H4 (cell line): ENCODE measurements at places on chromosomes 7 and 10. TPM values are rescaled to one million over a fixed set of nuclear protein-coding genes. Genes with fewer than 3 reads are reported as not detected.

DNA sequence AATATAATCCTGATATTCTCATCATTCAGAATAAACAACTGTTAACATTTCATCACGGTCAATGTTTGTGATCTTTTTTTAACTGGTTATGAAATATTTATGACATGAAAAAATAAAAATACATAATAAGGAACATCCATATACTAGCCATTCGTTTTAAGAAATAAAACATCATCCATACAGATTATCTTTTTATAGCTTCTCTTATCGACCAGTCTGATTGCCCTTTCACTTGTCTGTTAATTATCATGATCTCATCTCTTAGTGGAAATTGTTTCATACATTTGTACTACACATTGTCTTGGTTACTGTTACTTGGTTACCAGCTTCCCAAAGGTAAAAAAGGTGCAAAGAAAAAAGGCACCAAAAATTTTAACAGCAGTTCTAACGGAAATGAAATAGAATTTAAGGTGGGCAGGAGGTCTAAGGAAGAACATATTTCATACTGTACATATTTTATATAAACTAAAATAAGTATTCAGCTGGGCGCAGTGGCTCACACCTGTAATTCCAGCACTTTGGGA lies 8.4 kb downstream of the ARHGAP21 start:
- DNase-seq = no peak

The EPDR1 gene
- total RNA-seq = 224 and 226 TPM in 2 replicates

DNA sequence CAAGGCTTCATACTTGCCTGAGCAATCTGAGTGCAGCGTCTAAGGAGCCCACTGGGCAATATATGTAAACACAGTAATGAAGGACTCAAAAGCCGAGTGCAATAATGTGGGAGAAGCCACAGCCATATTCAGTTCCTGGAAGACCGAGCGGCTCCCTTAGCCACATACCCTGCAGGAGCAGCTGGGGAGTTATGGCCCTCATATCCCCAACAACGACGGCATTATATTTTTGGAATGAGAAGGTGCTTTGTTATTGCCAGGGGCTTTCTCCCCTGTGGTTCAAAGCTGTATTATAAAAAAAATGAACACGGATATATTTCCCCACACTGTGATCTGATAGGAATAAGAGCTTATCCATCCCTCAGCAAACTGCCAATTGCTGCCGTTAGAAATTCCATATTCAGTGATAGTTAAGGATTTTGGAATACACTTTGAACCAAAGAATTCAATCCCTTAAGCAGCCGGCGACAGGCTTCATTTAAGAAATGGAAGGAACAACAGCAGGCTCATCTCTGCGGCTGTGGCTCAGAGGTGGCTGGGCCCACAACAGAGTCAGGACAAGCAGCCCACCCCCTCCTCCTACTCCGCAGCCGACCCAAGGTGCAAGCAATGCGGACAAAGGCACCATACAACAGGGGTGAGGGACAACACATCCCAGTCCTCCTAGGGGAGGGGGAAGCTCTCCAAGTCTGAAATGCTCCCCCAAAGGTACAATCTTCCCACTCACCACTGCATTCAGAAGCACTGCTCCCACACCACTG lies 77.2 kb downstream of the TNS3 start:
- no peak for DNase-seq

DNA sequence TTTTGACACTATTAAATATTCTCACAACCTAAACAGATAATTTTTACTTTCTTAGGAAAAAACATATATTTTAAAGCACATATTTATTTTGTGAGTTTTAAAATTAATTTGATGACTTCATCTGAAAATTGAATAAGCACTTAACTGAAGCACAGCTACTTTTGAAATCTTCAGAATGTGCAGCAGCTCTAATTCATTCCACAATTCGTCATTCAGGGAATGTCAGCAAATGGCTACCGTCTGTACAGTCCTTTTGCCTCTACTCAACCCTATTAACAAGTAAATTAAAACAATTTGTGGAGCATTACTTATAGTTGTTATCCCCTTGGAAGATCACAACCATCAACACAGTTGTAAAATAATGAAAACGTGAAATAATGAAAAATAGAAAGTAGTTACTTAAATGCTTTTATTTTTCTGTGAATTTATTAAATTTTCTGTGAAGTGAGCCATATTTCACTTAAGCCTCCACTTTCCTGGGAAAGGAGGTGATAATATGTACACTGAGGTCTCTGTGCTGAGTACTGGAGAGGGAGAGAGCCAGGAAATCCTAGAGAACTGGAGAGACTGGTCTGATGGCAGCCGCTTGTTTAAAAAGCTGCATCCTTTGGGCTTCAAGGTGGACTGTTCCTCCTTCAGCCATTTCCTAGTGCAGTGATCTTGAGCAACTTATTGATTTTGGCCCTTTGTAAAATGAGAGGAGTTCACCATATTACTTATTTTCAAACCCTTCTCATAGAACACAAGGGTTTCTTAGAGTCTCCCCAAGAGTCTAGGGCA lies 70.6 kb downstream of the REEP3 start:
- no peak for DNase-seq

The SPDYE11 gene
- not detected in 2 replicates for total RNA-seq

DNA sequence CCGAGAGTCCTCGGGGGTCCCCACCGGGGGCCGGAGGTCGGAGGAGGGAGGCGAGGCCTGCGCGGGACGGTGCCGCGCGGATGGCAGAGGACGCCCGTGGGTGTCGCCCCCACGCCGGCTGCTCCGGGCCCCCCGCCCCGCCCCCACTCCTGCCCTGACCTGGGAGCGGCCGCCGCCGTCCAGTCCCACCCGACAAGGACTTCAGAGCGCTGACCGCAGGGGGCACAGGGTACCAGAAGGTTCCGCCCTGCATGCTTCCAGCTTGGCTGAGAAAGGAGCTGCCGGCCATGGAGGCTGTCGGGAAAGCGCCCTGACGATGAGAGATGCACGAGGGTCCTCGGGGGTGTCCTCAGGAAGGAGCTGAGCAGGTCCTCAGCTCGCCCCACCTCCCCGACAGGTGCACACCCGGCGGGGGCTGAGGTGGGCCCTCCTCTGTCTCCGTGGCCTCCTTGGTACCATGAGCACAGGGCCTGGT lies 57.0 kb upstream of the DNAJB6 start:
- DNase-seq = no peak

The FAM131B gene
- total RNA-seq = 2.0 and 3.1 TPM in 2 replicates

The MYO1G gene
- total RNA-seq = not detected in 2 replicates

The IMPDH1 gene
- total RNA-seq = 46.7 and 56.6 TPM in 2 replicates

- DNase-seq = no peak
Measured at GRCh38 chr7:120783721-120784120, 74.2 kb downstream of the TSPAN12 start.

GRCh38 chr10:128483216-128483615 lies 357.0 kb upstream of the MKI67 start:
- no peak for DNase-seq

DNA sequence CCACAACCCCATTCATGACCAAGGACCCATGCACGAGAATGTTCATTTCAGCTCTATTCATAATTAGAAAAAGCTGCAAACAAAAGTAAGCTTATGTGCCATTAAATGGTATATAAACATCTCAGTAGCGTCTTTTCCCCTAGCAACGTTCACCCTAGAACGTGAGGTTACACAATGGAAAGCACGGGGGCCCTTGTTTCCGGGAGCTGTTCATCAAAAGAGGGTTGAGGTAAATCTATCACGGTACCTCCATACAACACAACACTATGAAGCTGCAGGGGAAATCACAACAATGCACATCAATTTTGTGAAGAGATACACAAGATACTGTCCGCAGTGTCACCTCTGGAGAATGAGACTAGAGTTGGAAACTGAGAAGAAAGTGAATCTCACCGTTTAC lies 80.9 kb upstream of the DDC start:
- DNase-seq = no peak

GRCh38 chr10:117938104-117938503 lies 108.6 kb downstream of the RAB11FIP2 start:
- DNase-seq = no peak

The MRLN gene
- total RNA-seq = not detected in 2 replicates

The DPP6 gene
- total RNA-seq = 0.06 TPM in 1 of 2 replicates, not detected in the other

The ITGA8 gene
- 9.2 and 17.2 TPM in 2 replicates for total RNA-seq

The RBP3 gene
- total RNA-seq = not detected in 2 replicates

- no peak for DNase-seq
Measured at GRCh38 chr7:100552532-100552931, 13.5 kb downstream of the AGFG2 start.

The ZNF503 gene
- total RNA-seq = 3.4 and 3.7 TPM in 2 replicates

DNA sequence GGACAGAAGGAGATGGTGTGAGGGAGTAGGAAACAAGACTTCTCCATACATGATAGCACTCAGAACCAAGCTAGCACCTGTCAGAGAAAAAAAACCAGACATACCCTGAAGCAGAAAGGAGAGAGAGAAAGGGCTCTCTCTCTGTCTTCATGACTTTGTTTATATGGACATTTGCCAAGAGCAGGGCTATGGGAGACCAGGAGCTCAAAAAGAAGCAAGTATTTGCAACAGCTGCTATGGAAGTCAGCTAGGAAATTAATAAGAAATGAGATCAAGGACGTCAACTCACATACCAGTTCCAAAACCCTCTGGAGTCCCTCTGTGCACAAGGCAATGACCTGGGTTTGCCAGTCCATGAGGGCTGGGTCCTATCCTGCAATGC lies 111.6 kb downstream of the SGMS1 start:
- DNase-seq = no peak

The SPDYE5 gene
- total RNA-seq = not detected in 2 replicates

The CYP2C9 gene
- not detected in 2 replicates for total RNA-seq

The MMRN2 gene
- 0.12 and 1.8 TPM in 2 replicates for total RNA-seq

DNA sequence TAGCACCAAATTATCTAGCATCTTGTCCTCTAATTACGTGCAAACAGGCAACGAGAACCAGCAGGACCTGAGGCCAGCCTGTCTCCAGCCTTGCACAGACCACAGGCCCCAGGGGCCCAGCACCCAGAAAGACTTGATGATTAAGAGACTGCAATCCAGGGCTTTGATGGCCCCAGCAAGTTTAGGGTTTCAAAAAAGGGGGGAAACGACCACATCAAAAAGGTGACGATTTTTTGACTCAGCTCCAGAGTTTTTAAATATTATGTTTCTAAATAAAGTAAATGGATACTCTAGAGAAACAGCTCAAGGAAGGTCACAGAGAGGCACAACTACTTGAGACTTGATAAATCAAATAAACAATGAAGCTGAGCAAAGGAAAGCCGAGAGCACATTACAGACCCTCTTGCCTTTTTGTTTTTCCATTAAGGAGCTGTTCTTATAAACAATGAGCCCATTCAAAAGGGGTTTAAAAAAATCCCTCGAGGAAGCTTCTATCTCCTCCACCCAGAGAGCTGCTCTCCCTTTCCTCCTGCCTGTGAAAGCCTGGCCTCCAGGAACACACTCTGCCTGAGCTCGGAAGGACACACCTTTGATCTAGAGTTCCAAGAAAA lies 44.1 kb downstream of the GLI3 start:
- peak; percentile 85 for DNase-seq

The MYOZ1 gene
- total RNA-seq = 0.33 TPM in 1 of 2 replicates, not detected in the other

GRCh38 chr7:120395526-120396019 lies 122.6 kb downstream of the KCND2 start:
- DNase-seq = no peak

- peak; percentile 11 for DNase-seq
Measured at GRCh38 chr7:116393654-116394053, 105.9 kb upstream of the CAV2 start.

The NPY4R2 gene
- 0.12 TPM in 1 of 2 replicates, not detected in the other for total RNA-seq

GRCh38 chr7:6106140-6106904 lies 75.1 kb downstream of the ANKRD61 start:
- peak; percentile 61 for DNase-seq

The APBB1IP gene
- total RNA-seq = not detected in 2 replicates

- DNase-seq = no peak
Measured at GRCh38 chr7:27946351-27946750, 206.4 kb downstream of the TAX1BP1 start.

DNA sequence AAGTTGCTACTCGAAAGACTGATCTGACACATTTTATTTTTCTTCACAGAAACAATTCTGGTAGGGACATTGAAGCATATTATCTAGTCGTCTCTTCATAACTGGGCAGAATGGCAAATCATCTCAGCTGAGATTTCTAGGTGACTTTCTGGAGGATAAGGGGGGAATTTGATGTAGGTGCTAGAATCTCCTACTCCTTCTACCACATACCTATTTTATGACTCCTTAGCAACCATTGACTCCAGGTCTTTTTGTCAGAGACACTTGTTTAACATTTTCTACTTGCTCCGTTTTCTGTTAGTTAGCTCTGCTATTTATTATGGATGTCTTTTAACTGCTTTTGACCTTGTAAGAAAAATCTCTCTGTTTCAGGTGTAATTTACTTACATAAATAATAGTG lies 380.9 kb upstream of the SEMA3C start:
- DNase-seq = no peak
